NCI-H446 treated with DMSO at 0.1 percent for 48 hours (cell line): ENCODE measurements at places on chromosomes 16 and 17.

DNA sequence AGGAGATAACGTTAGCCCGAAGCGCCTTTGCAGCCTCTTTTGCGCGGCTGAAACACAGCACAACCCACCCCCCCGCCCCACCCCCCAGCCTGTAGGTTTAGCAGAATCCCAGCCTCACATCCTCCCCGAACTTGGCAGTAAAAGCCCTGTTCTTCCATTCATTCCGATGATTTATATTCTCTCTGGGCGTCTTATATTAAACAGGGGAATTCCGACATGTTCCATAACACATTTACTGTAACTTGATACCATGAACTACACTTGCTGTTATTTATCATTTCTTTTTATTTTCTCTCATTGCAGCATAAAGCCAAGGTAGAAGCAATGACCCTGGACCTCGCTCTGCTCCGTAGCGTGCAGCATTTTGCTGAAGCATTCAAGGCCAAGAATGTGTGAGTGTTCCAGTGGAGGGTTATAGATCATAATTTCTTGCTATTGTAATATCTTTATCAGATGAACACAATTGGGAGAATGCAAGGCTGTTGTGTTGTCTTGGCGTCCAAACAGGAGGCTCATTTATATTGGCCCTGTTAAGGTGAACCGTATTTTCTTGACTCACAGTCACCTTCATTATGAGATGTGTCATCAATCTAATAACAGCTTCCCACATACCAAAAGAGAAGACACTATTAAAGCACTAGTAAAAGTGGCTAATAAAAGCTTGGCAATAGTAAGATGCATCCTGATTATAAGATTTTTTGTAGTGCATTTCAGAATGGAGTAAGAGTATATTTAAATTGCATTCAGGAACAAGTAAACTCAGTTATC, 287.3 kb downstream of the WWOX start:
- DNase-seq = no peak

DNA sequence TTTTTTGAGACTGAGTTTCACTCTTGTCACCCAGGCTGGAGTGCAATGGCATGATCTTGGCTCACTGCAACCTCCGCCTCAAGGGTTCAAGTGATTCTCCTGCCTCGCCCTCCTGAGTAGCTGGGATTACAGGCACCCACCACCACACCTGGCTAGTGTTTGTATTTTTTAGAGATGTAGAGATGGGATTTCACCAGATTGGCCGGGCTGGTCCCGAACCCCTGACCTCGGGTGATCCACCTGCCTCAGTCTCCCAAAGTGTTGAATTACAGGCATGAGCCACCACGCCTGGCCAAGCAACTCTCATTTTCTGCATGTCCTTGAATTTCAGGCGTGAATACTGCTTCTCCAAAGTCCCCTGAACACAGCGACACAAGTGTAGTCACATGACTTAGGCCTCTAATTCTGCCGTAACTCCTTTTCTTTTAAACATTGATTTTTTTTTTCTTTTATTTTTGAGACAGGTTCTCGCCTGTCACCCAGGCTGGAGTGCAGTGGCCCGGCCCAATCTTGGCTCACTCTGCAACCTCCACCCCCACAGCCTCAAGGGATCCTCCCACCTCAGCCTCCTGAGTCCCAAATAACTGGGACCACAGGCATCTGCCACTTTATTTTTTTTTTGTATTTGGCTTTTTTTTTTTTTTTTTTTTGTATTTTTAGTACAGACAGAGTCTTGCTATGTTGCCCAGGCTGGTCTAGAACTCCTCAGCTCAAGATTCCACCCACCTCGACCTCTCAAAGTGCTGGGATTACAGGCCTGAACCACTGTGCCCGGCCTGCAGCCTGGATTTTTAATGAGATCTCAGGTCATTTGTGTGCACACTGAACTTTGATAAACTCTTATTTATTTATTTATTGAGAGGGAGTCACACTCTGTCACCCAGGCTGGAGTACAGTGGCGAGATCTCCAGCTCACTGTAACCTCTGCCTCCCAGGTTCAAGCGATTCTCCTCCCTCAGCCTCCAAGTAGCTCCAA, 124.6 kb downstream of the KCNJ18 start:
- no peak for DNase-seq

DNA sequence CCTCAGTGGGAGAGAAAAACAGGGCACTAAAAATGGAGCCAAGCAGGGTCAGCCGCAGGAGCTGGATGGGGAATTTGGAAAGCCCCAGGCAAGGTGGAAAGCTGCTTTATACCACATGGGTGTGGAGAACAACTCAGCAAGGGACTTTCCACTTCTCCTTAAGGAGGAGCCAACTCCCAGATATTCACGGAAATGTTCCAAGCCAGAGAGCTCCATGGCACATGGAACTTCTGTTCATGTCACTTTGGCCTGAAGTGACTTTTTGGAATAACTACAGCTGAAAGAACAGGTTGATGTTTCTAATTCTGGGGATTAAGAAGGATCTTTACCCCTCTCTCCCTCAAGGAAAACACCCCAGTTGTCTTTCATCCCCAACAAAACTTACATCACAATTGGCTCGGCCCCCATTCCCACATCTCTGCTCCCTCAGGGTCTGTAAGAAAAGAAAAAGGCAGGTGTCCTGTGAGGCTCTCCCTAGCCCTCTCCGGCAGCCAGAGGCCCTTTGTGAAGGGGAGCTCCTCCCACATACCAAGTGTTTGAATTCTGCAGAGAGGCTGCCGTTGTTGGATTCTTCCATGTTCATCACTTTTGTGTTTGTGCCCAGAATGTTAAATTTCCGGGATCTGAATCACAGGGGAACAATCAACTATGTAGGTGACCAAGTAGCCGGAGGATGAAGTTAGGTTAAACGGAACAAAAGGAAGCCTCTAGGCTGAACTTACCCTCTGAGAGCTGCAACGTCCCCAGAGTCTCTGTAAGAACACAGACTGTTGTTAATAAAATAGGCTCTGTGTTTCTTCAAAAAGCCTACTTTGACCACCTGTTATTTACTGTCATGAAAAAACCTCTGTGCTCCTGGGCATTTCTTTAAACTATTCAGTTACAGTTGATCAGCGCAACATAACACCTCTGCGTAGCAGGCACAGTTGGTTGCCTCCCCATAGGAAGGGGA, 41.0 kb downstream of the STAT5A start:
- no peak for DNase-seq

GRCh38 chr17:49715216-49715615, 7.5 kb upstream of the SLC35B1 start:
- no peak for DNase-seq

DNA sequence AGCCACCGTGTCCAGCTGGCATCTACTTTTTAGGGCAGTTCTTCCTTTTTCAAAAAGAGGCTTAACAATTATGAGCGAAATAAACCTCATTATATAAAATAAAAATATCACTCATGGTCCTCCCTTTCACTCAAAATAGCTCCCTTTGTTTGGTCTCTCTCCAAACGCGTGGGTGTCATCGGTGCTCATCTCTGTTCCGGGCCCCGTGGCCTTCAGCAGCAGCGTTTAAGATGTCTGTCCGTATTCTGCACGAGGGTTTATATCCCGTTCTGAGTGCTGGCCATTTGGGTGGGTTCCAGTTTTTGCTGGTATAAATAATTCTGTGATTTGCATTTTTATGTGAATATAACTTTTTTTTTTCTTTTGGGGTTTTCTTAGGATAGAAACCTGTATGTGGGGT, 33.4 kb downstream of the PRMT7 start:
- DNase-seq = no peak
